ENCODE measurements at places on chromosomes 16 and 17.
A peak's percentile ranks its signal among the peaks of the same experiment; 100 is the strongest.

GRCh38 chr16:23788685-23789084 lies 33.9 kb downstream of the CHP2 start:
- no peak for DNase-seq

DNA sequence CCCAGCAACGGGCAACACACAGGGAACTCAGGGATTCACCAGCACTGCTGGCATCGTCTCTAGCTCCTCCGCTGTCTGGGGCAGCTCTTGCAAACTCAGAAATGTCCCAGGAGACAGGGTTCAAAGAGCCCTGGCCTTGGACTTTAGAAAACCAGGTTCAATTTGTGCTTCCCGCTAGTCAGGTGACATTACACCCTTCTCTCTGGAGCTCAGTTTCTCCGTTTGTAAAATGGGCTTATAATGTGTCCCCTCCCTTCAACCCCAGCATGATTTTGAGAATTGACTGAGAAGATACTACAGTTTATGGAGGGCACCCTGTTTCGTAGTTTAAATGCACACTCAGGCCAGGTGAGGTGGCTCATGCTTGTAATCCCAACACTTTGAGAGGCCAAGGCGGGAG lies 1.9 kb upstream of the MYCBPAP start:
- DNase-seq, result no peak

GRCh38 chr17:41824086-41824485 lies 11.3 kb downstream of the FKBP10 start:
- no peak for DNase-seq

- no peak for DNase-seq
Measured at GRCh38 chr16:4393240-4393600, 21.6 kb downstream of the VASN start.

- DNase-seq, result peak; percentile 52
Measured at GRCh38 chr17:42833767-42834422, 698 bp downstream of the PSME3 start.

GRCh38 chr16:17414421-17414820 lies 56.3 kb downstream of the XYLT1 start:
- no peak for DNase-seq

DNA sequence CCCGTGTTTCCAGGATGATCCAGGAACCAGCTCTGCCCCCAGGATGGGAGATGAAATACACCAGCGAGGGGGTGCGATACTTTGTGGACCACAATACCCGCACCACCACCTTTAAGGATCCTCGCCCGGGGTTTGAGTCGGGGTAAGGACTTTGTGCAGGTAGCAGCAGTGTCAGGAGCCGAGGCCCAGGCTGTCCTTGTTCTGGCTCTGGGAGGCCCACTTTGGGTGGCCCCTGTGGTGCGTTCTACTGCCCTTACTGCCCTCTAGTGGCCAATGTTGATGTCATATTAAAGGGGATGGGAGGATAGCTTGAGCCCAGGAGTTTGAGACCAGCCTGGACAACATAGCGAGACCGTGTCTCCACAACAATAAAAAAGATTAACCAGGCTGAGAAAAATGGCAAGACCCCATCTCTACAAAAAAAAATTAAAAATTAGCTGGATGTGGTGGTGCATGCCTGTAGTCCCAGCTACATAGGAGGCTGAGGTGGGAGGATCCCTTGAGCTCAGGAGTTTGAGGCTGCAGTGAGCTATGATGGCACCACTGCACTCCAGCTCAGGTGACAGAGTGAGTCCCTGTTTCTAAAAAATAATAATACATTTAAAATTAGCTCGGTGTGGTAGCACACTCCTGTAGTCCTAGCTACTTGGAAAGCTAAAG lies 20.9 kb upstream of the CLEC18A start:
- DNase-seq, result peak; percentile 59

- DNase-seq, result no peak
Measured at GRCh38 chr17:67459985-67460384, 82.9 kb downstream of the PITPNC1 start.

- no peak for DNase-seq
Measured at GRCh38 chr17:4896332-4897197, 2.8 kb upstream of the C17orf107 start.

DNA sequence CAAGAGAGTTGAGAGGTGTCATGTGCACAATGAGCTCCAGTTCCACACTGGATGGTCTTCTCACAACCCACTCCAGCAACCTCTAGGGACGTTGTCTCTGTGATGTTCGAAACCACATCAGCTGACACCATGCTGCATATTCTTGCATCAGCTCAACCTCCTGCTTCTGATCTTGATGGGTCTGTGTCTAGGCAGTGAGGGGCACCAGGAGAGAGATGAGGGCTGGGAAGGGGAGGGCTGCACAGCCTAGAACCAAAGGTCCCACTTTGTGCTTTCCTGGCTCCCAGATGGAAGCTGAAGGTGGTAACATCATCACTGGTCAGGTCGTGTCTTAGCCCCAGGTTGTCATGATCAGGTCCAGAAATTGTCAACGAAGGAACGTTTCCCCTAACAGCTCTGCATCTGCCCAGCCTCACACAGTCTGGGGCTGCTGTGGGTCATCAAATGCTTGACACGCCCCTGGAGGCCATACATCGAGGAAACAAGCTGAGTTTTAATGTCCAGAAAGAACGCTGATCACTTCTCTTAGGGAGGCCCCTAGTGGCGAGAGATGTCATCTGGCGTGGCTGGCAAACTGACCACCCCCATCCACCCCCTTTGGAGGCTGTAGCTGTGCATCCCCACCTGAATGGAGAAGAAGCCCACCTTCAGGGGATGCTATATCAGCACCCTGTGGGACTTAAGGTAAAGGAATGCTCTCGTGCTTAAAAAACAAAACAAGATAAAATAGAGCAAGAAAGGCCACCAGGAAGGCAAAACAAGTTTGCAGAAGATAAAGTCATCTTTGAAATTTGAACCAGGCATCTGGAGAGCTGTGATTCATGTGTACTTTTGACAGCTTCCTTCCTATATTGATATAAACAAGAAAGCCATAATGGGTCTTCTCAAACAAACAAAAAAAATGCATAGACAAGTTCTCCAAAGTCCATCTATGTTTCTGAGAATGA lies 58.3 kb downstream of the WIPI1 start:
- DNase-seq, result peak; percentile 89

DNA sequence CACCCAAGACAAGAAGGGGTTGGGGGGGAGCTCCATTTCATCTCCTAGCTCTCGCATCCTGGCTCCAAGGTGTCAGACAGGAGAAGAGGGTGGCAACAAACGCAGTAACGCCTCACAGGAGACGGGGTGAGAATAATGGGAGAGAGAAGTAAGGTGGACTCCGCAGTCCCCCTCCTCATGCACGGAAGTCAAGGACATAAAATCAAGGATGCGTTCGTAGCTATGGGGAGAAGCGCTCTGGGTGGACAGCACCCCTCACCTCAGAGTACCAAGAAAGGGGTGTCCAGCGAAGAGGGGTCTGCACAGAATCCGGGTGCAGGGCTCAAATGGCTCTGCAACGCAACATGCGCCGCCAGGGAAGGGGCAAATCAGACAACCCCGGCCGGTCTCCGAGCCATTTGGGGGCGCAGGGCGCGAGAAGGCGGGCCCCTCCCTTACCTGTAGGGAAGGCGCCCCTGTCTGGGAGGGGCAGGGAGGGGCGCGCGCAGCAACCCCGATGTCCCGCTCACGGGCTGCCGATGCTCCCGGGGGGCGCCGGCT lies 555 bp downstream of the HDAC5 start:
- no peak for DNase-seq

- no peak for DNase-seq
Measured at GRCh38 chr16:22120440-22120839, 28.1 kb downstream of the VWA3A start.

DNA sequence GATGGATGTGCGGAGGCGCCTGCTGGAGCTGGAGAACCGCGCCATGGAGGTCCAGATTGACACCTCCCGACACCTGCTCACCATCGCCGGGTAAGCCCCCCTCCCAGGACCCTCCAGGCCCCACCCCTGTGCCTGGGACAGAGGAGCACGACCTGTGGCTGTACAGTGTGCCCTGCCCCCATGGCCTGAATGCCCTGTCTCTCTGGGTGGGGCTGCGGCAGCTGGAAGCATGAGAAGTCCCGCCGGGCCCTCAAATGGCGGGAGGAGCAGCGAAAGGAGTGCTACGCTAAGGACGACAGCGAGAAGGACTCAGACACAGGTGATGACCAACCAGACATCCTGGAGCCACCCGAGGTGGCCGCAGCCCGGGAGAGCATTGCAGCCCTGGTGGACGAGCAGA lies 11.2 kb downstream of the BTBD17 start:
- DNase-seq, result no peak

- no peak for DNase-seq
Measured at GRCh38 chr17:75102385-75102821, 7.4 kb upstream of the ARMC7 start.

- DNase-seq, result no peak
Measured at GRCh38 chr17:5121186-5121841, 5.5 kb downstream of the USP6 start.

GRCh38 chr16:83732536-83732935 lies 75.2 kb upstream of the HSBP1 start:
- no peak for DNase-seq

GRCh38 chr16:46733319-46733830 lies 14.8 kb downstream of the MYLK3 start:
- no peak for DNase-seq

DNA sequence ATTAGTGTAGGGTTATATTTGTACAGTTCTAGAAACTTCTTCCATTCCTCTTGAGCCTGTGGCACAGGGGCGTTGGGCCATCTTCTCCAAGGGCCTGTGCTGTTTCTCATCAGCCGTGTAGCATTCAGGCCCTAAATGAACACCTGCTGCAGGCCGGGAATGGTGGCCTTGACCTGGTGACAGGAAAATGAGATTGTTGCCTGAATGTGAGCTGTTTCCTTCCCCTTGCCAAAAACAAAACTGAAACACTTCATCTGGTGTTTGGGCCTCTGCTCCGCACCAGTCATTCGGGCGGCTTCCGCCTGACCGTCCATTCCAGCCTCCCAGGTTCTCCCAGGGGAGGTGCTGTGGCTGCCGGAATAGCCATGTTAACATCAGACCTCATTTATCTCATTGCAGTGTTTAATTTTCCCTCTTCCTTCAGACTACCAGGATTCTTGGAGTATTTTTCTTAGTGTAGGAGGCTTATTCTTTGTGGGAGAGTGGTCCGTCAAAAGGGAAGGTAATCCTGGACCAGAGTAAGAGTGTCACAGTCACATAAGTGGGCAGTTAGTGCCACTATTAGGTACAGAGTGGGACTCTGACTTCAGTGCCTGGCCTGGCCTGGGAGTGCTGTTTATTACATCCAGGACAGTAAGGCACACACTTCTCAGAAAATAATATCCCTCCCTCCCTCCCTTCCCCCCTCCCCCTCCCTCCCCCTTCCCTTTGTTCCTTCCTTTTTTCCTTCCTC lies 61.9 kb downstream of the WWP2 start:
- no peak for DNase-seq

GRCh38 chr16:1743376-1744337 lies 27.7 kb downstream of the NME3 start:
- DNase-seq, result no peak

GRCh38 chr17:44655983-44656710 lies at the start of gene MEIOC:
TSS of gene MEIOC (plus strand) at chr17:44656468. CDS start at chr17:44656614, 146 bp downstream.
- DNase-seq, result no peak

DNA sequence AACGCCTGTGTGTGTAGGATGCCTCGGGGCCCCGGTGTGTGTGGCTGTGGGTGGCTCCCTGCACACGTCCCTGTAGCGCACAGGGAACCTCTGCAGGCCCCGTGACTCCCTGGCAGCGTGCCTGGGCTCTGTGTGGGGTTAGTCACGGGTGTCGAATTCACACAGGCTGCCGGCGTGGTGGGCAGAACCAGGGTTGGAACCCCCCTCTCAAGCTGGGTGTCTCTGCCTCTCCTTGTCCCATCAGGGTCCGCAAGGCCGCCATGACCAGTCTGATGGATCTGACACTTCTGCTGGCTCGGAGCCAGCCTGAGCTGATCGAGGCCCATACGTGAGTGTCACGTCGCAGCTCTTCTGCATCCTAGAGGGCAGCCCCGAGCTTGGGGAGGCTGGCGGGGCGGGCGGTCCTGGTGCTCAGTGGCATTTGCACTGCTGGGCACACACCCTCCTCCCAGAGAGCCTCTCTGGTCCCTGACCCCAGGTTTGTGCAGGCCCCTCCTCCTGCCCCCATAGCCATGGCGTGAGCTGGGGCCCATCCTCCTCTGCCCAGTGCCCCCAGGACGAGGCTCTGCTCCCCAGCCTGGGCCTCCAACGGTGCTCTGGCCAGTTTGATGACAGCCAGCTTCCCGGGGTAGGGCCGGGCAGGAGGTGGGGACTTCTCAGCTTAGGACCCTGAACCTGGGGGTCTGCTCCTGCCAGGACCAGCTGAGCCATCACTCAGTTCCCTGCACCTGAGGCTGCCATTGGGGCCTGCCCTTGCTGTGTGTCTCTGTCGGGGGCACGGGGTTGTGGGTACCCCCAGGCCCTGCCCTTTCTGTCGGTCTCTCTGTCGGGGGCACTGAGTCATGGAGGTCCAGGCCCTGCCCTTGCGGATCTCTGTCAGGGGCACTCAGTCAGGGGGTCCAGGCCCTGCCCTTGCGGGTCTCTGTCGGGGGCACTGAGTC lies 88.1 kb upstream of the ZNF750 start:
- DNase-seq, result no peak

DNA sequence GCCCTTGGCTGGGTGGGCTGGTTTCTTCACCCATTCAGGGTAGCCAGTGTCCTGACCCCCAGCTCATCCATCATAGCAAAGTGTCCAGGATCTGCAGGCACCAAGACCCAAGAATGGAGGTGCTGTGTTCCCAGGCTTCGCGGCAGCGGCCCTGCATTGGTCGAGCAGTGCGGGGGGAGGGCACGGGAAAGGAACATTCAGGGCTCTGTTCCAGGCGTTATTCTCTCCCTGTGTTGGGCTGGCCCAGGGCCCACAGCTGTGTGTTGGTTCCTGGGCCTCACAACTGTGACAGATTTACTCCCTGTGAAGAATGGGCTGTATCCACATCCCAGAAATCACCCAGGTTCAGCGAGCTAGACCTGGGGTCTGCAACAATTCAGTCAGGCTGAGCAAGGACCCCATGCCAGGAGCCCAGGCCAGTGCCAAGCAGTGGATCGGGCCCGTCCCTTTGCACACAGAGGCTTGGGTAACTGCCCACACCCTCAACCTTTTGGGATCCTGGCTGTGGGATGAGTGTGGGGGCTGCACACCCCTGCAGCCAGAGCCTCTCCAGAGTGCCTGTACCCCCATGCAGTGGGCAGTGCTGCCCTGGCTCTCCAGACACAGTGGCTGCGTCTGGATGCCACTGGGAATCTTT lies 10.0 kb downstream of the GPT2 start:
- DNase-seq, result no peak

- peak; percentile 55 for DNase-seq
Measured at GRCh38 chr17:50198026-50198669, 3.3 kb downstream of the COL1A1 start.
